Activated CD8-positive, alpha-beta T cell treated with anti-CD3 and anti-CD28 coated beads, Interleukin-2, amount 10 ng/mL, durations not matched to agents 7 days and 5 days (primary cell): ENCODE measurements at places on chromosomes 1 and 21. TPM values are rescaled to one million over a fixed set of nuclear protein-coding genes. Genes with fewer than 3 reads are reported as not detected.

DNA sequence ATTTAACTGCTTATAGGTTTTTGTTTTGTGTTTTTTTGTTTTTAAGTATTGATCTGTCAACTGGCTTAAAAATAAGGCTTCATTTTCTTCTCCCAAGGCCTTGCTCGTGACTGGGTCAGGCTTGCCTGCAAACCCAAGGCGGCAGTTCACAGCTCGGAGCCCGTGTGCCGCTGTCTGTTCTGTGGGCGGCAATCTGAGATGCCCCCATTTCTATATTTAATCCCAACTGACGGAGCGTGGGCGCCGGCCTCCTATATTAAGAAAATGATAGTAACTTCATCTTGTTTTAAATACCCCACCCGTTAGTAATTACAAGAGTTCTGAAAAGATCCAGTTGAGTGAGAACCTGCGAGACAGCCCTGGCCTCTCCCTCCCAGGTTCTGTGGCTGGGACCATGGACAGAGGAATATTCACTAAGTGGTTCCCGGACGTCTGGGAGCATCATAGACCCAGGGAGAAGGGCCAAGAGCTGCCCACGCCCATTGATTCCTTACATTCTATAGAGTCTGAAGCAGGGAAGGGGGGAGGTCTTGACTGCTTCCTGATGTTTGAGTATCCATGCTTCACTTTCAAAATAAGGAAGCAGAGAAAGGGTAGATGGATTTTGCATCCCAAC lies 42.6 kb upstream of the GPR153 start:
- no peak overlapping the region for H3K27ac ChIP-seq
- H3K4me3 ChIP-seq = no peak overlapping the region
- no peak for DNase-seq
- no peaks in the 10 kb centered on the region for H3K4me1 ChIP-seq
- H3K27me3 ChIP-seq = no peaks in the 10 kb centered on the region
- H3K36me3 ChIP-seq = peaks cover 23% of the 10 kb centered on the region

DNA sequence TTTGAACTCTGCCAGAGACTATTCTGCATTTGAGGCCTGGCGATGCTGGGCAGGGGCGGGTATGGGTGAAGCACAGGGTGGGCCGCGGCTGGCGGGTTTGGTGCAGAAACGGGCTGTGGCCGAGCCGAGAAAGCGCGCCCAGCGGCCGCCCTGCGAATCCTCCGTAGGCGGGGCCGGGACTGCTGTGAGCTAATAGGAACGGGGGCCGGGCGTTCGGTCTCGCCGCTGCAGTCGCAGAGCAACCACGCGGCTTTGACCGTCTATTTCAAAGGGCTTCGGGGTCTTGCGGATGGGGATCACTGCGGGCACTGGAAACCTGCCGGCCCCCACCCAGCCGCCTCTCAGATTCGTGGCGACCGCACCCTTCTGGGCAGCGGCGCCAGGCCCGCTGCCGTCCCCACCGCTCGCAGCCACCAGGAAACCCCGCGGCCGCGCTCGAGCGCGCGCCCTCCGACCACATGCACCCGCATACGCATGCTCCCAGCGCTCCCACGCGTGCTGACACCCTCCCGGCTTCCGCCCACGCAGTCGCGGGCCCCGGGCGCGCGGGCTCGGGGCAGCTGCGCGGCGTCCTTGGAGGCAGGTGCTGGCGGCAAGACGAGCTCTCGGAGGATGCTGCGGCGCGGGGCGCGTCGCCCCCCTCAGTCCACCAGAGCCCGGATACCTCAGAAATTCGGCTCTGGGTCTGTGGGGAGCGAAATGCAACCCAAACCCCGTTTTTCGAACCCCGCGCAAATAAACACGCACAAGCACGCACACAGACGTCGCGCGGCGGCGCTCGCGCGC lies 32.6 kb downstream of the DNTTIP2 start:
- H3K27me3 ChIP-seq = peaks cover 9% of the 10 kb centered on the region
- peak overlapping the region; percentile 93 for H3K4me3 ChIP-seq
- H3K36me3 ChIP-seq = peaks cover 3% of the 10 kb centered on the region
- peak; percentile 88 for DNase-seq
- peaks cover 36% of the 10 kb centered on the region for H3K4me1 ChIP-seq

DNA sequence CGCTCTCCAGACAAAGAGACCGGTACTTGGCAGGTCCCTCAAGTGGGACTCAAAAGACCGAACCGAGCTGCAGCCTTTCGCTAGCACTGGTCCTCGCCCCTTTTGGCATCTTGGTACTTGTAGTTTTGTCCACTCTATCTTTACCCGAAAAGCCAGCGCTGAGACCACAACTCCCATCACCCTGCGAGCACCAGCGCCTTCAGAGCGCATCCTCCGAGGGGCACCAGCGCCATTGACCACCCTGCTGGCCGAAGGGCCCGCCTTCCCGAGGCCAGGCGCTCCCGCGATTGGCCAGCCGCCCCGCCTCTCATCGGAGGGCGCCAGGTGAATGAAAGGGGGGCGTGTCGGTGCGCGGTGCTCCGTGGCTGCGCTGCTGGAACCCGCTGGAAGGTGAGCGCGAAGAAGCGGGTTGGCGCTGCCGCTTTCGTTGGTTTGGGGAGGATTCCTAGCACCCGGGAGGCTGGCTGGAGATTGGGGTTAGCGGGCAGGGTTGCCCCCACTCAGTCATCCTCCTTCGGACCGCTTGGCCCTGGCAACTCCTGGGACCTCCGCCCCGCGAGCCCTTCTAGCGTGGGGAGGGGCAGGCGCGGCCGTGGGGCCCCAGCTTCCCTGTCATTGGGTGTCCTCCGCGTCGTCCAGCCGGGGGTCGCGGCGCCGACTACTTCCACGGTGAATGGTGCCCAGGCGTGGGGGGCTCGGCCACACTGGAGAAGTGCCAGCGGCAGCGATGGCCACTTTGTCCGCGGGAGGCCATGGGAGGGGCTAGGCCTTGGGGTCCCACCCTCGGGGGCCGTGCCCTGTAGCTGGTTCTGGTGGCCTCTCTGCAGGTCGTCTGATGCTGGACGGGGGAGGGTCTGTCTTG lies at the start of gene ZBTB8B:
Gene ZBTB8B, plus strand, starts transcription at position 357 of the 862 bp plus-strand sequence. CDS start 5,553 bp downstream, outside the sequence.
- no peak within 1 kb of the TSS for H3K27ac ChIP-seq
- H3K27me3 ChIP-seq = peaks cover 47% of the 10 kb centered on the region
- DNase-seq = peak; percentile 32

DNA sequence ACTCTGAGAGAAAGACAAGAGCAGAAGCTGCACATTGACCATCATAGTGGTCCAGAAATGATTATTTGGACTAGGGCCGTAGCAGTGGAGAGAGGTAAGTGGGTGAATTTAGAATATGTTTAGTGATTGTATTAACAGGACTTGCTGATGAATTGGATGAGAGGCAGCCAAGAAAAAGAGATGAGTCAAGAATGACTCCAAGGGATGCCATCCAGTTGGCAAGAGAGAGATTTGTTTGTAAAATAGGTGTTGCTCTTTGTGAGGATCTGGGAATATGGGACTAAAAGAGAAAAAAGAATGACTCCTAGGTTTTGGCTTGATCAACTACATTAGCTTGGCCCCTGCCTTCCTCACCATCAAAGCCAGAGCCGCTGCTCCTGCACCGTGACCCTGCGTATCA lies 54.2 kb upstream of the ARTN start:
- H3K36me3 ChIP-seq = no peaks in the 10 kb centered on the region
- H3K27ac ChIP-seq = no peak overlapping the region
- H3K4me3 ChIP-seq = no peak overlapping the region

The AMY2A gene
- total RNA-seq = not detected

The ACOT11 gene
- 1.3 TPM for total RNA-seq
